ENCODE measurements at places on chromosomes 13 and 19.

GRCh38 chr13:110044551-110045111, 258.2 kb upstream of the IRS2 start:
- H3K4me1 ChIP-seq: peaks cover 14% of the 10 kb centered on the region
- no peaks in the 10 kb centered on the region for H3K36me3 ChIP-seq
- no peak overlapping the region for H3K27ac ChIP-seq
- H3K4me3 ChIP-seq: no peak overlapping the region

DNA sequence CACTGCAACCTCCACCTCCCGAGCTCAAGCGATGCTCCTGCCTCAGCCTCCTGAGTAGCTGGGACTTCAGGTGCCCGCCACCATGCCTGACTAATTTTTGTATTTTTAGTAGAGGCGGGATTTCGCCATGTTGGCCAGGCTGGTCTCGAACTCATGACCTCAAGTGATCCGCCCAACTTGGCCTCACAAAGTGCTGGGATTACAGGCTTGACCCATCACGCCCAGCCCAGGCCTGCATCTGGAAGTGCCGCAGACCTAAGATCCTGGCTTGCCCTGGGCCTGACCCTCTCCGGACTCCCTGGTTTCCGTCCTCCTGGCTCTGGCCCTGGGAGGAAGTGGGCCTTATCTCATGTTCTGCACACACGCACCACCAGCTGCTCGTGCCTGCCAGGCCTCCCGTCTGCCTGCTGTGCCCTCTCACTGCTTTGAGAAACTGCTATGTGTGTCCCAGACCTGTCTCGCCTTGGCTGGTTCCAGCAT, 4.7 kb upstream of the PTGIR start:
- DNase-seq: peak; percentile 53
- peaks cover 6% of the 10 kb centered on the region for H3K27me3 ChIP-seq
- peaks cover 47% of the 10 kb centered on the region for H3K4me1 ChIP-seq
- no peak overlapping the region for H3K27ac ChIP-seq
- no peak overlapping the region for H3K4me3 ChIP-seq

- H3K4me3 ChIP-seq: no peak overlapping the region
- H3K36me3 ChIP-seq: no peaks in the 10 kb centered on the region
- no peak overlapping the region for H3K27ac ChIP-seq
- H3K4me1 ChIP-seq: no peaks in the 10 kb centered on the region
- DNase-seq: no peak
These were observed 2172.2 kb downstream of the PCDH9 start for GRCh38 chr13:65057986-65058385.

DNA sequence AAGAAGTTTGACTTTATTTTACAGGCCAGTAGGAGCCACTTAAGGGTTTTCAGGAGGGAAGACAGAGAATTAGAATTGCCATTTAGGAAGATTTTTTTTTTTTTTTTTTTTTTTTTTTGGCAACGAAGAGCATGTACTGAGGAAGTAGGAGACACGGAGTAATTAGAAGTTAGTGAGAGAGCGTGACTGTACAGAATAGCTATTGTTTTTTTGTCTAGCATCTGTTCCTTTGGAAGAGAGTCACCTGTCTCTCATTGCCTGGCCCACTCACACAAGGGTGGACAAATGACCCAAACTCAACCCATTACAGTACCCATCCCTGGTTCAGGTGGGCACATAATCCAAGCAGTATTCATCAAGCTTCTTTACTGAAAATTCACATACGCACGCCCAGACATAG, 166.7 kb downstream of the LACC1 start:
- H3K4me1 ChIP-seq: peaks cover 8% of the 10 kb centered on the region
- H3K27me3 ChIP-seq: no peaks in the 10 kb centered on the region
- no peak overlapping the region for H3K27ac ChIP-seq

GRCh38 chr19:292951-293350, 1.7 kb upstream of the PLPP2 start:
- H3K27ac ChIP-seq: no peak overlapping the region
- H3K4me1 ChIP-seq: peaks cover 28% of the 10 kb centered on the region

- H3K36me3 ChIP-seq: no peaks in the 10 kb centered on the region
- no peak overlapping the region for H3K27ac ChIP-seq
- no peaks in the 10 kb centered on the region for H3K4me1 ChIP-seq
- DNase-seq: no peak
These were observed 1204.1 kb downstream of the OLFM4 start for GRCh38 chr13:54232700-54233099.

GRCh38 chr19:48379058-48379457, 12.3 kb downstream of the KDELR1 start:
- peaks cover 29% of the 10 kb centered on the region for H3K36me3 ChIP-seq
- no peak for DNase-seq
- no peak overlapping the region for H3K4me3 ChIP-seq
- H3K4me1 ChIP-seq: no peaks in the 10 kb centered on the region
- no peaks in the 10 kb centered on the region for H3K27me3 ChIP-seq

DNA sequence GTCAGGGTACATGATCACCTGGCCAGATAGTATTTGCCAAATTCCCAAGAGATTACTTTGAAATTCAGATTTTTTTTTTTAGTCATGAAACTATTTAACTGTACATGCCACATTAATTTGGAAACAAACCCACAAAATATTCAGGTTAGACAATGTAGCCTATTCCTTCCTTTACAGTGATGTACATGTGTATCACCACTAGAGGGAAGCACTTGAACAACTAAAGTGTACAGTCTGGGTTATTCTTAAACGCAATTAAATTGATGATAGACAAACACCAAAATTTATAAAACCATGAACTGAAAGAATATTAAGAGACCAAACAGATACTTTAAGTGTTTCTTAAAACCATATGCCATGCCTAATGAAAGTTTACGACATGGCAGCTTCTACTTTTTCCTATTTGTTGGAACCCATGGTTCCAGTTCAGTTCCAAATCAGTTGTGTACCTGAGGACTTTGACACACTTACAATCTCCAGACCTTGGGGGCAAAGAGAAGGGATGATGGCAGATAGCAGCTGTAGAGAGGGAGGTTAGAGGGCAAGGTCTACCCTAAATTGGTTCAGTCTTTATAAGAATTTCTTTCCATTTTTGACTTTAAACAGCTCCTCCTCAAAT, 52.8 kb downstream of the TNFSF13B start:
- H3K36me3 ChIP-seq: no peaks in the 10 kb centered on the region
- no peak overlapping the region for H3K27ac ChIP-seq

GRCh38 chr13:46721054-46721453, 75.9 kb downstream of the ESD start:
- no peak overlapping the region for H3K27ac ChIP-seq
- peaks cover 31% of the 10 kb centered on the region for H3K36me3 ChIP-seq
- no peaks in the 10 kb centered on the region for H3K4me1 ChIP-seq
- no peaks in the 10 kb centered on the region for H3K27me3 ChIP-seq
- no peak for DNase-seq
- no peak overlapping the region for H3K4me3 ChIP-seq

DNA sequence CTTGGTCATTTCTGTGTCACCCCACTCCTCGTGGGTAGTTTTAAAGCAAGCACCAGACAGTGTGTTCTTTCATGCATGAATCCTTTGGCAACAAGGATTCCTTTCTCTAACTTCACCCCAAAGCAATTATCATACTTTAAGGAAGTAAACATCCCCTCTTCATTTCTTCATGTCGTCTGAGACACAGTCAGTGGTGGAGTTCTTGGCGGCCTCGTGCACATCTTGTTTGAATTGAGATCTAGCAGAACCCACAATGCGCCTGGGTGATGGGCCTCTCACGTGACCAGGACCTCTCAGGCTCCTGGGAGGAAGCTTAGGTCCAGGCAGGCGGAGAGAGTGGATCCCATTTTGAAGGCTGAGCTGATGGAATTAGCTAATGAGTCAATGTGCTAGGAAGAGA, 2.6 kb downstream of the ACSBG2 start:
- no peaks in the 10 kb centered on the region for H3K4me1 ChIP-seq
- H3K27me3 ChIP-seq: no peaks in the 10 kb centered on the region

GRCh38 chr19:17469481-17470067, 750 bp upstream of the SLC27A1 start:
- H3K27ac ChIP-seq: peak overlapping the region; percentile 84
- no peaks in the 10 kb centered on the region for H3K36me3 ChIP-seq
- peak overlapping the region; percentile 79 for H3K4me3 ChIP-seq
- DNase-seq: peak; percentile 98

DNA sequence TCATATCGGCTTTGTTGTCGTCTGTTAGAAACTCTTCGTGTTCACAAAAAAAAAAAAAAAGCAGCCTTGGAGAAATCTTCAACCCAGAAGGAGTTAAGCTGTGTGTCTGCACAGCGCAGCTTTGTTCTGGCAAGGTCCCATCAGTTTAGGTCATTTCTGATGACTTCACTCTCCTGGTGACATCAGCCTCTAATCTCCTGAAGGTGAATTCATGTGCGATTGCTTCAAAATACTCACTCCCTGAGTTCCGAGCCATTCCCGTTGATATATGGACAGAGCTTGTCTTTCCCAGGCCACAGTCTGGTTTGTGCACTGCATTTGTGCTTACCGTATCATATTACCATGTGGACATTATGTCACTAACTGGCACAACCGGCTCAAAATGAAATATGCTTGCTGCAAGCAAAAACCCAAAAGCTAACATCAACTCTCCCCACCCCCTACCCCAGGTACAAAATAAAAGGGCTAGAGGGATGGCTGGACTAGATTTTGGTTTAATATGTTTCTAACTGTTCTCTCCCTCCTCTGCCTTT, 342.4 kb downstream of the KCNRG start:
- no peaks in the 10 kb centered on the region for H3K36me3 ChIP-seq
- H3K4me1 ChIP-seq: peaks cover 29% of the 10 kb centered on the region
- H3K27me3 ChIP-seq: no peaks in the 10 kb centered on the region
- H3K4me3 ChIP-seq: no peak overlapping the region
- peak overlapping the region; percentile 18 for H3K27ac ChIP-seq

GRCh38 chr19:16259385-16260159, 61.9 kb downstream of the AP1M1 start:
- peak overlapping the region; percentile 90 for H3K27ac ChIP-seq
- H3K4me3 ChIP-seq: no peak overlapping the region
- peaks cover 53% of the 10 kb centered on the region for H3K4me1 ChIP-seq
- H3K36me3 ChIP-seq: no peaks in the 10 kb centered on the region

- H3K4me3 ChIP-seq: no peak overlapping the region
- no peaks in the 10 kb centered on the region for H3K27me3 ChIP-seq
- no peaks in the 10 kb centered on the region for H3K36me3 ChIP-seq
- H3K27ac ChIP-seq: no peak overlapping the region
These were observed 104.8 kb upstream of the MIR17HG start for GRCh38 chr13:91242652-91243051.

Measured in lower lobe of right lung (tissue), 2 donors.